ELF-1 (cell line): ENCODE measurements at places on chromosomes 5 and 9.

DNA sequence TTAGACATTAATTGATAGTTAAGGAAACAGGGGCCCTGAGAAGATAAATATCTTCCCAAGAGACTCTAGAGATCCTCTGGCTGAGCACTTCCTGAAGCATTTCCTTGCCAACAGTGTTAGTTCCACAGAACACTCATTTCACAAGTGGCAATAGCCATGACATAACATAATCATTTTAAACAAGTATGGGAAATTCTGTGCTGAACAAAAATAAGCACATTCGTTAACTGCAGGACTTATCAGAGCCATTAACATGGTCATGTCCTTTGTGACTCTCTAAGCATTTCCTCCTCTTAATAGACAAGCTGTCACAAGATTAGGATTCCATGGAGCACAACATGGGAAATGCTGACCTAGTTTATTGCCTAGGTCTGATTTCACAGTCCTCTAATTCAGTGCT is 184.9 kb downstream of the SNX18 start:
- DNase-seq: no peak

DNA sequence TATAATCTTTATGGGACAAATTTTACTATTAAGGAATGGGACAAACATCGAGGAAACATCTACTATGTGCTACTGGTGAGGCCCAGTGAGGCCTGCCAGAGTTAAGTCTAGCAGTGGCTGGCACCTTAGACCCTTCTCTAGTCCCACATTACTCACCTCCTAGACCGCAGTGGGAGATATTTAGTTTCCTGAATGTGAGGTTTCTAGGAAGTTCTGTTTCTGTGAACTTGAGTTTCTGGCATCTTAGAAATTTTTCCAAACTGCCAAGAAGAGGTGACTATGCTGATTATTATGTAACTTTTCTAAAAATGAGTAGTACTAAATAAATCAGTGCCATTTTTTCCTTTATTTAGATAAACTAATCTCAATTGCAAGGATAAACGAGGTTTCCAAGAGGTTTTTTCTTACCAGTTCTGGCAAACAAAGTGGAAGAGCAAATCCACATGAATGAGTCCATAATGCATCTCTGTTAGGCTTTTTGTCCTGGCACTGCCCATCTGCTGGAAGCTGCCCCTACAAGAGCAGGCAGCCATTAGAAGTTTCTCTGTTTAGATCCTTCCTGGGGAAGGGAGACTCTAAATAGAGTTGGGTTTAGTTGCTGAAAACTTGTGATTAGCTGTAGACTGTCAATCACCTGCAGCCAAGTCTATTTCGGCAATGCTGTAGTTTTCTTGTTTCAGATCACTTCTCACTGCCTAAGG is 348.7 kb downstream of the MAN2A1 start:
- no peak for DNase-seq

DNA sequence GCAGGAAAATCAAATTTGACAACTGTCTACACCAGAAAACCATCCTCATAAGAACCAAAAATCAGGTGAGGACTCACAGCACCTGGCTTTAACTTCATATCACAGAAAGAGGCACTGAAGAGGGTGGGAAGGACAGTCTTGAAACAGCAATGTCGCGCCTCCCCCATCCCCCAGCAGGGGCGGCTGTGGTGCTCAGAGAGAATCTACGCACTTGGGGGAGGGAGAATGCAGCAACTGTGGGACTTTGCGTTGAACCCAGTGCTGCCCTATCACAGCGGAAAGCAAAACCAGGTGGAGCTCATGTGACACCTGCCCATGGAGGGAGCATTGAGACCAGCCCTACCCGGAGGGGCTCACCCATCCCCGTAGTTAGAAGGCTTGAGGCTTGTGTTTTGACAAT is 191.8 kb downstream of the MSX2 start:
- DNase-seq: peak; percentile 39

- no peak for DNase-seq
Observed at GRCh38 chr9:134396825-134397224, 70.6 kb downstream of the RXRA start.

GRCh38 chr5:103513701-103514100 is 48.9 kb downstream of the NUDT12 start:
- DNase-seq: no peak

DNA sequence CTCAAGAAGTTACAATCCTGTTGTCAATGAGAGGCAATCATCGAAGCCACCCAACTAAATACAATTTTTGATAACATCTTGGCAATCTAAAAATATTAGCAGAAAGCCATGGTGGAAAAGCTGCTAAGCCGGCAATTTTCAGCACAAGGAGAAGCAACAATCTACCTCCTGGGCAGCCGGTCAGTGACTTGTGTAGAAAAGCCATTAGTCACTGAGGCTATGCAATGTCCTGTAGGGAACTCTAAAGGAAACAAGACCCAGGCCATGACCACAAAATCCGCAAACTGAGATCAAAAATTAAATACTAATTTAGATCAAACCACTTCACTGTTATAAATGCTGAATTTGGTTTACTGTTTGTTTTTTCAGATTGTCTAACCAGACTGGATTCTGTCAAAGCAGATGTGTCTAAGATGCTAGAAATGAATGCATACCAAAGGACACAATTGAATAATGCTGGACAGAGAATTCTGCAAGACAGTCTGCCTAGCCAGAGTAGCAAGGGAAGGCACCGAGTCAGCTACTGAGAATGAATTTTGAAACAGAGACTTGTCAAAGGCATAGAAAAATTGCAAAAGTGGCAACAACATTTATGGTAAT is 384.8 kb downstream of the PRELID2 start:
- no peak for DNase-seq

- DNase-seq: peak; percentile 82
Observed at GRCh38 chr9:19154135-19154612, 26.9 kb upstream of the PLIN2 start.

- peak; percentile 61 for DNase-seq
Observed at GRCh38 chr5:139660923-139661814, 13.0 kb downstream of the CXXC5 start.

- no peak for DNase-seq
Observed at GRCh38 chr5:158634714-158635113, 465.0 kb downstream of the EBF1 start.

GRCh38 chr5:6710551-6711318 is 2.5 kb upstream of the TENT4A start:
- no peak for DNase-seq

- DNase-seq: no peak
Observed at GRCh38 chr5:160036884-160037283, 27.9 kb downstream of the TTC1 start.

DNA sequence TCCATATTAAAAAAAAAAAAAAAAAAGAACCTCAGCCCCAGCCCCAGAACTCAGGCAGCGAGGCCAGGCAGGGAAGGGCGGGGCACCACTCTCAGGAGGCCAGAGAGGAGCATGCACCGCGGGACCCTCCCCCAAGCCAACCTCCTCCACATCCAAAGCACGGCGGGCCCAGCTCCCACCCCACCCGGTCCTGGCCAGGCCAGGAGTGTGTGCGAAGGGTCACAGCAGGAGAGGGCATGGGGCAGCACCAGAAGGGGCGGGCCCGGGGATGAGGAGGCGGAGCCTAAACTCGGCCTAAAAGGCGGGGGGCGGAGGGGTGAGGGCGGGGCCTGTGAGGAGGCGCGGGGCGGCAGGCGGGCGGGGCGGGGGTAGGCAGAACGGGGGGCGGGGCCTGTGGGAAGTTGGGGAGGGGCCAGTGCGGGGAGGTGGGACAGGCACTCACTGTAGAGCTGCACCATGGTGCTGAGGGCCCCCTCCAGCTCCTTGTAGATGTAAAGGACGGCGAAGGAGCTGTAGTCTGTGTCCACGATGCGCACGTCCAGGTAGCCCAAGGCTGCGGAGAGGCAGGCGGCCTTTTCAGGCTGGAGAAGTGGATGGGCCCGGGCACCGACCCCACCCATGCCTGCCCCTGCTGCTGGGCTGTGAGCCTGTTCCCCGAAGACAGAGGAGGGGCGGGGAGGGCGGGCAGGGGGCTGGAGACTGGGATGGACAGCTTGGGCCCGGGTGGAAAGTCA is 1.2 kb downstream of the LCN15 start:
- DNase-seq: peak; percentile 96

GRCh38 chr9:118083161-118083560 is 379.0 kb downstream of the TLR4 start:
- DNase-seq: no peak

GRCh38 chr5:139795074-139796001 is at the start of gene PSD2:
Gene PSD2 (plus strand): TSS chr5:139795808. CDS start chr5:139809441, 13,633 bp downstream.
- DNase-seq: no peak

- no peak for DNase-seq
Observed at GRCh38 chr9:77945798-77946197, 85.8 kb downstream of the GNAQ start.

GRCh38 chr9:121944711-121945191 is 148.4 kb downstream of the TTLL11 start:
- no peak for DNase-seq

- no peak for DNase-seq
Observed at GRCh38 chr5:42426016-42426415, 2.8 kb downstream of the GHR start.

DNA sequence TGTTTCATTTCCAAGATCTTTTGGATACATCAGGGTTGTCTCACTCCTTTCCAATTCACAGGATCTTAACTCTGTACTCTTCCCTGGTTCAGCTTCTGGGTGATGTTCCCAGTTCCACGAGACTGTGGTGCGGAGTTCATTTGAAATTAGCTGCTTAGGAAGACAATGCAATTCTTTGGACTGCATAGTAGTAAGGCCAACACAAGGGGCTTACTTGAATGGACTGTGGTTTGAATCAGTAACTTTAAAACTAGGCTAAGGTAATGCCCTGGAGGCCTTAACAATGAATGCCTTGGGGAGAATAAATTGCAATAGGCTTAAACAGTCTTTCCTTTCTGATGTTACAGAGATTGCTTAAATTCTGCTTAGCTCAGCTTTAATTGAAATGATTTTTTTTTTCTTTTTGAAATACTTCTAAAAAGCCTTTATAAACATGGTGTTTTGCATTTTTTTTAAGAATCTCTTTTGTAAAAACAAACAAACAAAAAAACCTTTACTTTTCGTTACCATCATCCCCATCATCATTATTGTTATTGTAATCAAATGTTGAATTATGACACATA is 133.8 kb upstream of the MEF2C start:
- DNase-seq: no peak

GRCh38 chr5:94081088-94081487 is 339.7 kb upstream of the POU5F2 start:
- no peak for DNase-seq

- no peak for DNase-seq
Observed at GRCh38 chr5:35183556-35183955, 46.7 kb downstream of the PRLR start.

DNA sequence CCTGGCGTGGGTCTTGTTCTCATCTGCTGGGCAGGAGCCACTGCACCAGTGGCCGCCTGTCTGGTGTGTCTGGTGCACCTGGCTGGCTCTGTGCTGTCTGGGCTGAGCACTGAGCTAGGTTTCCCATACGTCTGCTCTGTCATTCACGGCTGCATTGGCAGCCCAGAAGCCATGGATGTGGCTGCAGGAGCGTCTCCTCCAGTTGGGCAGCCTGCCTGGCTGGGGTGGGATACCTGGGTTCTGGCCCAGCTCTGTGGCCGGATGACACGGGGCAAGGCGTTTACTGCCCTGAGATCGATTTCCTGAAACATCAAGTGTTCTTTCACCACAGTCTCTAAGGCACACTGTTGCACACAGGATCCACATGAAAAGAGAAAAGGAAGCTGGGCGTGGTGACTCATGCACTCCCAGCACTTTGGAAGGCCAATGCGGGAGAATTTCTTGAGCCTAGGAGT is 25.5 kb upstream of the SLC25A51 start:
- DNase-seq: no peak

- no peak for DNase-seq
Observed at GRCh38 chr9:131033269-131034224, 24.6 kb downstream of the LAMC3 start.

- DNase-seq: no peak
Observed at GRCh38 chr5:82635561-82636288, 357.6 kb upstream of the RPS23 start.

DNA sequence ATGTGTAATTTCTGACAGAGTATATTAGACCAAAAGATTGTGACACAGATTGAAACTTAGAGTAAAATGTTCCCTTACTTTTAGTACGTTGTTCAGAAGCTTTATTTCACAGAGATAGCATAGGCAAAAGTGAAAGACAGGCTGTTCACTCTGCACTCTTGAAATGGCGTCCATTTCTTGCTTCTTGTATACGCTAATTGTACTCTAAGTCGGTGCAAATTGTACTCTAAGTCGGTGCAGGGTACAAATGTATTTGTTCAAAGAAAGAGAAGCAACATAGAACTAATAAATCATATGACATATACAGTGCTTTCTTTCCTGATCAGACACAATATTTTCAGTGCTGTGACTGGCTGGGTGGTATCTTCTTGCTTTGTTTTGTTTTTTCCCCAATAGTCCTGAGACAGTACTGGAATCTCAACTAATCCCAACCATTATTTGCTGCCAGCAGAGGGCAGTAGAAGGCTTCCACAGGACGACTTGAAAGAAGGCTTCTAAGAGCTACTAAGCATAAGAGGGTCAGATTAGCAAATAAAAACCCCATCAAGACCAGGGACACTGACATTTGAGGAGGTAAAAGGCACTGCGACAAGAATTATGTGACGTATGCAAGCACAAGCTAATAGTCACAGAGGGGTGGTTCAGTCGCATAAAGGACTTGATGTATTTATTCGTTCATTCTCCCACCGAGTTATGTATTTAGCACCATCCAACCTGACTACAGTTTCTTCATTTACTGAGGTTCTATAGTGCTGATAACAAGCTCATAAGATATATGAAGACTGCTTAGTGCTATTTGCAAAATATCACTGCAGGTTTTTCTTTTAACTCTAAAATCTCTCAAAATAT is 831.8 kb downstream of the TAF11L14 start:
- peak; percentile 84 for DNase-seq

- DNase-seq: peak; percentile 47
Observed at GRCh38 chr9:120985819-120986222, 59.2 kb upstream of the TRAF1 start.

DNA sequence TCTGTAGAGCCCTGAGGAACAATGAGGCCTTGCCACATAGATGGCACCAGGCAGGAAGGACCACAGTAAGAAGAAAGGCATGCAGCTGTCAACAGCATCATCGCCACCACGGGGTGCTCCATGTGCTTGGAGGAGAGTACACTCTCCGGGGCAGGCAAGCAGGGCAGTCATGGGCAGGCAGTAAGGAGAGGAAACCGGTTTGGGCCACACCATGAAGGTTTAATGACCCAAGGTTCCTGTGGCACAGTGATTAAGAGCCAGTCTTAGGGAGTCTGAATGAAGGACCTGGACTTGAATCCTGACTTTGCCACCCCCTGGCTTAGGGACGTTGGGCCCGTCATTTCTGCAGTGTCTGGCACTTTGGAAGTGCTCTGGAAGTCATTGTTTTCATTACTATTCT is 80.6 kb upstream of the ZBTB43 start:
- DNase-seq: no peak

DNA sequence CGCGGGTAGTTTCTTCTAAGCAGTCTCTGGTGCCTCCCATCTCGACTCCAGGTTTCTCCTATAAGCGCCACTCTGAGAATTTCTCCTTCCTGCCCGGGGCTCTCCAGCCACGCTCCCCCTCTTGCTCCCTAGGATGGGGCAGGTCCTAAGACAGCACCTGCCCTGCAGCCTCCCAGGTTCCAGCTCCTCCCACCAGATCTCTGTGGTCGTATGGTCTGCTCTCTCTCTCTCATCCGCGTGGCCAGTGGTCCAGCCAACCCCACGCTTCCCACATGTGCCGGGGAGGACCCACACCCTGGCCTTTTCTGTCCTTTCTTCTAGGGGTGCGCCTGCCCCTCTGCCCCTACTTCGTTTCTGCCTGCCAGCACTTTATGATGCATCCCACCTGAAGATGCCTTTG is 40.5 kb downstream of the MVB12B start:
- DNase-seq: no peak

- no peak for DNase-seq
Observed at GRCh38 chr5:151663617-151664293, 23.0 kb downstream of the SPARC start.
